Common myeloid progenitor, CD34-positive (primary cell): ENCODE measurements at places on chromosomes 6 and 20.

DNA sequence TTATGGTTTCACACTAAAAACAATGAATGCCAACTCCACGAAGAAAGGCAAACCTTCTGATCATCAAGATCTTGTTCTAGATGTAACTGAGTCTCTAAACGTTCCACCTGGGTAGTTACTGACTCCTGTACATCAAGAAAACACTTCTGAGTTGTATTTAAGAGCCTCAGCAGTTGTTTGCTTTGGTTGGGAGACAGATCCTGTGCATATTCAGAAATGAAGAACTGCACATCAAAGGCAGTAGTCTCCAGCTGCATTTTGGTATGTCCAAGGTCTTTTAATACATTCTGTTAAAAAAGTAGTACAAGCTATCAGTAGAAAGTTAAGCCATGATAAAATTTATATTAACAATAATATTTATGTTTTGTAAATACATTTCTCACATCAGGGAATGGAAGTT, 41.3 kb downstream of the DST start:
- peaks cover 8% of the 10 kb centered on the region for H3K36me3 ChIP-seq
- DNase-seq: no peak
- H3K4me1 ChIP-seq: no peaks in the 10 kb centered on the region
- H3K4me3 ChIP-seq: no peak overlapping the region
- H3K27me3 ChIP-seq: no peaks in the 10 kb centered on the region
- H3K27ac ChIP-seq: no peak overlapping the region

DNA sequence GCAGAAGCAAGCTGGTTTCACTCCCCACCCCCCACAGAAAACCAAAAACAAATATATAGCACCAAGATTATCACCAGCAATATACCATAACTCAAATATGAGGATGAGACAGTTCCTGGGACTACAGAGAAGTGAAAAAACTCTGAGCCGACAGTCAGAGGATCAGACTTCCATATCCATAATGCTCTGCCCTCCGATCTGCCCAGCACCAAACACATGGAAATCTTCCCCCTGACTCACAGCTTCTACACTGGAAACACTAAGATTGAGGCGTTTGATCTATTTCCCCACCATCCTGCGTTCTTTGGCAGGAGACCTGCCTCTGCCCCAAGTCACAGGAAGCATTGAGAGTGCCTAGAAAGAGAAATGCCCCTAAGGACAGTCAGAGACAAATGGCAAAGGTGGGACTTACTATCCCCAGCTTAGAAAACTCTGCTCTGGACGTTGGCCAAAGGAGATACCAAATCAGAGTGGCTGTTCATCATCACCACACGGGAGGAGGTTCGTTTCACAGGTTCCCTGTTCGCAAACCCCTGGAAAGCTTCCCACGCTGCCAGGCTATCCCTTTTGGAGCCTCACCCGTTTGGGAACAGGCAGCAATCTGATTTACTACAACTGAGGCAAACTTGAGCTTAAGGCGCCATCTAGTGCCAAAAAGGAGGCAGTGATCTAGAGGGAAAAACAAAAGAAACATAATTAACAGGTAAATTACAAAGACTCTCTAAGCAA, 48.7 kb upstream of the SRSF6 start:
- H3K36me3 ChIP-seq: no peaks in the 10 kb centered on the region
- H3K4me1 ChIP-seq: no peaks in the 10 kb centered on the region
- peak; percentile 17 for DNase-seq
- no peak overlapping the region for H3K27ac ChIP-seq
- peaks cover 2% of the 10 kb centered on the region for H3K27me3 ChIP-seq

DNA sequence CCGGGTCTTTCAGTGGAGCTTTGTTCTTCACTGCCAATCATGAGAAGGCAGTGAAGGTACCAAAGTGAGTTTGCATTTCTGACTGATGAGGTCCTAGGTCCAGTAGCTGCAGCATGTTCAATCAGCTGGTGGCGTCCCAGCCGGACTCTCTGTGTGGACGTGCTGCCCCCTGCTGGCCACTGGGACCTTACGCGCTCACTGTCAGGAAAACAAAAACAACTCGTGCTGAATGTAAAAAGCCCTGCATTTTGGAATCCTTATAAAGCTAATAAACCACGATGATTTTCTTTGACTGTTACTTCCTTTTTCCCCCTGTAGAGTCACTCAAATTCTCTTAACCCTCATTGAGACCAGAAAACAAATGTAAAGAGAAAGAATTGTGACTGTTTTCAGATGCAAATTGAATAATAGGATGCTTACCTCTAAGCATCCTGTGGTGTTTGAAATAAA, 4.9 kb upstream of the CD24 start:
- peaks cover 31% of the 10 kb centered on the region for H3K27me3 ChIP-seq
- peaks cover 10% of the 10 kb centered on the region for H3K4me1 ChIP-seq
- no peak overlapping the region for H3K4me3 ChIP-seq
- peak; percentile 80 for DNase-seq

DNA sequence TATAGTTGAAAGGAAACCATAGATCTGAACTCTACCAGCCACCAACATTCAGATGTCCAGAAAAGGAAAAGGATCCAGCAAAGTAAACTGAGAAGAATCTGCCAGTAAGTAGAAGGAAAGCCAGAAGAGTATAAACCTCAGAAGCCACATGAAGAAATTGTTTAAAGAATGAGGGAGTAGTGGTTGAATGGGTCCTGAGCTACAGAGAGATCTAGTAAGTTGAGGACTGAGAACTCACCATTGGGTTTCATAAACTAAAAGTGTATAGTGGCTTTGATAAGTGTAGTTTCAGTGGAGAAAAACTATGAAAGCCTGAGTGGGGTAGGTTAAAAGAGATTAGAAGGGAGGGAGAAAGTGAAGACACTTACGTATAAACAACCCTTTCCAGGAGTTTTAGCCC, 32.0 kb upstream of the SUMO4 start:
- no peak overlapping the region for H3K27ac ChIP-seq
- peaks cover 10% of the 10 kb centered on the region for H3K36me3 ChIP-seq
- peaks cover 56% of the 10 kb centered on the region for H3K4me1 ChIP-seq
- H3K27me3 ChIP-seq: no peaks in the 10 kb centered on the region
- no peak for DNase-seq

DNA sequence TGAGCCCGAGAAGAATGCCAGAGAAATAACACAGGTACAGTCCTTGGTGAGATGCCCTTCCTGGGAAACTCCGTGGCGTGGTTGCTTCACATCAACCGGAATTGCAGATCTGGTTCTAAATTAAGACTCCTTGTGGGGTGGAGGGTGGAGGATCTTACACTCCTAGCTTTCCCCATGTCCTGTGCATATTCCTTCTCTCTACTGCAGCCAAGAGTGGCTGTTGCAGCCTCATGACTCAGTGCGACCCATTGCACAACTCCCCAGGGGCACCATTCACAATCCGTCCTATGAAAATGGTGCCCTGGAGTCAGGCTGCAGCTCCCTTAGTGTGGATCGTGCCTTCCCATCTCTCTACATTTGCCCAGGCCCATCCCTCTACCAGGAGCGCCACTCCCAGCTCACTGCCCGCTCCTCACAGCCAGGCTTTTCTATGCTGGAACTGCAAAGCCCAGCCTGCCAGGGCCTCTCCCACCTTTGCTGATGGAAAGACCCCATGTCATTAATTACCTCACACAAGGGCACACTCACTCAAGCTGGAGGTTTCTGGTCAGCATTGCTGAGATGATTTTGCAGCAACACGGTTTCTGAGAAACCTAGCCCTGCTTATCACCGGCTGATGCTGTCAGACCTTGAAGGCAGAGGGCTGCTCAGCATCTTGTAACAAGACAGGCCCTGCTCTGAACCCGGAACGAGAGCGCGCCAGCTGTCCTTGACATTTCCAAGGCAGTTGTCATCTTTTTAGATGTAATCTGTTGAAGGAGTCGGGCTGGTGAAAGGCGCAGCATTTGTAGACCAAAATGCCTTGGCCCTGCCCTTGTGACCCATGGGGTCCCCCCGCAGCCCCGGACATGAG, 39.7 kb downstream of the SIRPA start:
- no peaks in the 10 kb centered on the region for H3K27me3 ChIP-seq
- H3K36me3 ChIP-seq: peaks cover 13% of the 10 kb centered on the region
- H3K4me3 ChIP-seq: no peak overlapping the region
- no peak overlapping the region for H3K27ac ChIP-seq
- no peak for DNase-seq

DNA sequence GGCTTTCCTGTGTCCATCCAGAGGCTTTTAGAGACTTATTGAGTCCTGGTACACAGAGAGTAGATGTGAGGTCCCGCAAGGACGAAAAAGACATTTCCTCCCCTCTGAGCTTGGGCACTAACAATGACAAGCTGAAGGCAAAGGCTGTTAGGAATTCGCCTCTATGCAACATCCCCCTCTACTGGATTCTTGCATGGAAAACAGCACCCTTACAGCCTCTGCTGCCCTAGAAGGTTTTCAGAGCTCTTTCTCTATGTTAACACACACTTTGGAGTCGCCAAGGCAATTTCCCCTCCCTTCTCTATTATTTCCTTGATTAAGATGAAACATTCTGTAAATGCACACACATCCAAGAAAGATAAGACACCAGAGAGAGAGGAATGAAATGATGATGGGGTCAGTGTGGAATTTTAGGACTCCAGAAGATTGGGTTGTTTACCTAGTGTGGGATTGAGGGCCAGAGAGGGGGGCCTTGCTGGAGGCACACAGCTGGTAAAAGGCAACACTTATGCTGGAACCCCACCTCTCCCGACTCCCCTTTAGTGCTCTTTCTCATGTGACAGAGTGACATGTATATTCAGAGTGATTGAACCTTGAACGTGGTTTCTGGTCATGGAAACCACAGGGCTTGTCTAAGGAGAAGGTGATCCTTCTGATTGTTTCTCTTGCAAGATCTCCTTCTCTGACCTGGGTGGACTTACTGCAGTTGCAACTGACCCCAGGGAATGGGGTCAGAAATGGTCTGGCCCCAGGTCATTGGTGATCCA, 300.7 kb downstream of the CLIC5 start:
- no peak overlapping the region for H3K4me3 ChIP-seq
- peak; percentile 86 for DNase-seq
- no peak overlapping the region for H3K27ac ChIP-seq

- no peak overlapping the region for H3K4me3 ChIP-seq
- no peak for DNase-seq
- no peaks in the 10 kb centered on the region for H3K4me1 ChIP-seq
- peaks cover 4% of the 10 kb centered on the region for H3K36me3 ChIP-seq
Observed at GRCh38 chr20:16528078-16528477, 45.2 kb downstream of the KIF16B start.
